ENCODE measurements at places on chromosomes 5 and 9. TPM values are rescaled to one million over a fixed set of nuclear protein-coding genes. Genes with fewer than 3 reads are reported as not detected.

DNA sequence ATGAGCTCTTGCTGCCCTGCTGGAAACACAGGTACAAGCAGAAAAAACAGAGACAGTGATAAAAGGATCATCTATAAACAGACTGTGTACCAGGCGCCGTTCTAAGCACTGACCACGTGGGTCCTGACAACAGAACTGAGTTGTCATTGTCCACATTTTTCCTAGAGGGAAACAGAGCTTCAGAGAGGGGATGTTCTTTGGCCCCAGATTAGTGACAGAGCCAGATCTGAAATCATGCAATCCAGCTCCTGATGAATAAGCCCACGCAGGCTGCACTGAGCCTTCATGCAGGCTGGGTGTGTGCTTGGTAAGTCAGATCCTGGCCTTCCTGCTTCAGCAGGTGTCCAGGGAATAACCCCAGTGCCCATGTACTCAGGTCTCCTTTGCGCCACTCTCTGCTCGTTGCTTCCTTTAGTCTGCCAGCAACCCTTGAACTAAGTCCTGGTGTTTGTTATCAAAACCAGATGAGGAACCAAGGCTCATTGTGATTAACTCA, 22.8 kb upstream of the TCF7 start:
- DNase-seq: no peak
- no peak overlapping the region for H3K4me3 ChIP-seq
- no peaks in the 10 kb centered on the region for H3K36me3 ChIP-seq
- H3K27me3 ChIP-seq: no peaks in the 10 kb centered on the region

DNA sequence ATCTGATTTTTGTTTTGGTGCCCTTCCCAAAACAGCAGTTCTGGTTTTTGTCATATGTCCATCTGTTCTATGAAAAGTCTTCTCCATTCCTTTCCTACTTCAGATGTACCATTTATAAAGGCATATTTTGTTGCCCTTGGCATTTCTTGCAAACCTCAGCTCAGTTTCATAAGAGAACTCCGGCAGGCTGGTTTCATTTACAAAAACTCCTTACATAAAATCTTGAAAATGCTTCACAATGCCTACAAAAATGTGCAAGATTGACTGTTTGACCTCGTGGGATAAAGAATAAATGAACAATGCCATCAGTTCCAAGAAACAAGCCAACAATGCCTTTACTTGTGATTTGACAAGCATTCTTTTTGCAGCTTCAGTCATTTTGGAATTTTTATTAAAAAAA, 39.1 kb upstream of the CTNNAL1 start:
- no peak overlapping the region for H3K27ac ChIP-seq
- H3K36me3 ChIP-seq: peaks cover 56% of the 10 kb centered on the region
- H3K27me3 ChIP-seq: no peaks in the 10 kb centered on the region
- no peaks in the 10 kb centered on the region for H3K4me1 ChIP-seq

DNA sequence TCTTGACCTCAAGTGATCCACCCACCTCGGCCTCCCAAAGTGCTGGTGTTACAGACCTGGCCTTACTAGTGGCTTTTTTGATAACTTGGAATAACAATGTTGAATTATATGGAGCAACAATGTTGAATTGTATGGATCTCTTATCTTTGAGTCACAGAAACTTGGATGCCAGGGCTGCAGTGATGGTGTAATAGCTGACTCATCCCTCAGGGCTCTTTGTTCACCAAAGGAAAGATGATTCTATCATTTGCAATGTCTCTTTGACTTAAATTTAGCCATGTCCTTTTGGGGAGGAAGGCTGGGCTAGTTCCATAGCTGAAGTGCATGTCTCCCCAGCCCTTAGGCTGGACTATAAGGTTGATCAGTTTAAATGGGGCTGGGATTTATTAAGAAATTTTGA, 172.3 kb downstream of the PDZD2 start:
- no peak overlapping the region for H3K27ac ChIP-seq
- no peaks in the 10 kb centered on the region for H3K4me1 ChIP-seq
- H3K4me3 ChIP-seq: no peak overlapping the region
- no peaks in the 10 kb centered on the region for H3K27me3 ChIP-seq

GRCh38 chr5:65037831-65038815, 269.4 kb downstream of the CWC27 start:
- H3K27ac ChIP-seq: no peak overlapping the region
- no peak overlapping the region for H3K4me3 ChIP-seq
- no peaks in the 10 kb centered on the region for H3K4me1 ChIP-seq
- no peaks in the 10 kb centered on the region for H3K36me3 ChIP-seq
- no peaks in the 10 kb centered on the region for H3K27me3 ChIP-seq

The IL4 gene
- not detected for total RNA-seq

DNA sequence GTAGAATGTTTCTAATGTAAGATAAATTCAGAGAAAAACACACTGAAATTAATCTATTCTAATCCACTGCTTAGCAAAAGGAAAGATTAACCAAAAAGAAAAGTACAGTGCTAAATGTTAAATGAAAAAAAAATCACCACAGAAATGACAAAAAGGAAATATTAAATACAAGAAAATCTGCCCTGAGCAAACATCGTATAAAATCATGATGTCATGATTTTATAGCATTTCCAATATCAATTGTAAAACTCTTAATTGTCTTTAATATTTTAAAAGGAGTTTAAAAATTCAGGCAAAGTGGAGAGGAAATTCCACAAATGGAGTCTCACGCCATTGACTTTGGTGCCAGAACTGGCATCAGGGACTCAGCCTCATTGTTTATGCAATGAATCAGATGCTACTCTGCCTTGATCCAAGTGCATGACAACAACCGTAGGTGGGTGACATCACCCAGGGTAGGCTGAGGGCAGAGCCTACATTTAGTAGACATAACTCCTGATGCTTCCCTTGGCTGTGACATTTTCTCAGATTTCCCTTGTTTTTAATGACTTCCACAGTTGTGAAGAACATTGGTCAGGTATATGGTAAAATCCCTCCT, 696.8 kb downstream of the SEMA5A start:
- no peak overlapping the region for H3K4me3 ChIP-seq
- no peak overlapping the region for H3K27ac ChIP-seq
- H3K27me3 ChIP-seq: no peaks in the 10 kb centered on the region
- H3K36me3 ChIP-seq: no peaks in the 10 kb centered on the region
- H3K4me1 ChIP-seq: no peaks in the 10 kb centered on the region

GRCh38 chr5:59503220-59503619, 390.3 kb downstream of the PDE4D start:
- H3K4me3 ChIP-seq: no peak overlapping the region
- no peak for DNase-seq
- no peaks in the 10 kb centered on the region for H3K4me1 ChIP-seq
- no peaks in the 10 kb centered on the region for H3K36me3 ChIP-seq
- no peak overlapping the region for H3K27ac ChIP-seq
- no peaks in the 10 kb centered on the region for H3K27me3 ChIP-seq

- H3K27me3 ChIP-seq: no peaks in the 10 kb centered on the region
- no peaks in the 10 kb centered on the region for H3K4me1 ChIP-seq
- no peak for DNase-seq
- no peak overlapping the region for H3K27ac ChIP-seq
- no peak overlapping the region for H3K4me3 ChIP-seq
These were observed 457.9 kb upstream of the PTGER4 start for GRCh38 chr5:40221796-40222195.

The OTULINL gene
- 2.3 TPM for total RNA-seq

- DNase-seq: no peak
- H3K27me3 ChIP-seq: no peaks in the 10 kb centered on the region
- H3K36me3 ChIP-seq: no peaks in the 10 kb centered on the region
- no peak overlapping the region for H3K27ac ChIP-seq
These were observed 87.9 kb upstream of the POU5F2 start for GRCh38 chr5:93829346-93829745.

DNA sequence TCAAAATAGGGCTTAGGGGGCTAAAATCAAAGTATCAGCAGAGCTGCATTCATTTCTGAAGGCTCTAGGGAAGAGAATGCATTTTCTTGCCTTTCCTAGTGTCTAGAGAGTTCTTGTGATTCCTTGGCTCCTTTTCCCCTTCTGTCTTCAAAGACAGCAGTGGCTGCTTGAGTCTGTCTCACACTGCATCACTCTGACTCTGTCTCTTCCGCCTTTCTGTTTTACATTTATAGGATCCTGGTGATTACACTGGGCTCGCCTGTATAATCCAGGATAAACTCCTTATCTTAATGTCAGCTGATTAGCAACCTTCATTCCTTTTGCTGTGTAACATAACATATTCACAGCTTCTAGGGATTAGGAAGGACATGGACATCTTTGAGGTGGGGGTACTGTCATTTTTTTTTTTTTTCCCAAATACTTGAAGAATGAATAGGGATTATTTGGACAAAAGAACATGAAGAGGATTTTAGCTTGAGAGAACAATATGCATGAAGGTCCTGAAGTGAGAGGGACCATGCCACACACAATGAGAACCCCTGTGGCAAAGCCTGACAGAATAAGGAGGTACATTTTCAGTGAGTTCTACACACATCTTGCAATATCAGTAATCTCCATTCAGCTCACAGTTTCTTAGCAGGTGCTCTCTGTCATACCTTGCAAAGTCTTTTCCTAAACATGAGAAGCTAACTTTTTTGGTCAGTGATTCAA, 267.6 kb downstream of the FAM170A start:
- no peaks in the 10 kb centered on the region for H3K4me1 ChIP-seq
- no peak overlapping the region for H3K27ac ChIP-seq
- no peak for DNase-seq

- no peaks in the 10 kb centered on the region for H3K36me3 ChIP-seq
- DNase-seq: no peak
- H3K4me1 ChIP-seq: no peaks in the 10 kb centered on the region
- no peak overlapping the region for H3K4me3 ChIP-seq
- H3K27ac ChIP-seq: no peak overlapping the region
- no peaks in the 10 kb centered on the region for H3K27me3 ChIP-seq
These were observed 332.8 kb downstream of the ELAVL2 start for GRCh38 chr9:23493219-23493618.

The MGAT1 gene
- 73.6 TPM for total RNA-seq

The RASGEF1C gene
- total RNA-seq: not detected

DNA sequence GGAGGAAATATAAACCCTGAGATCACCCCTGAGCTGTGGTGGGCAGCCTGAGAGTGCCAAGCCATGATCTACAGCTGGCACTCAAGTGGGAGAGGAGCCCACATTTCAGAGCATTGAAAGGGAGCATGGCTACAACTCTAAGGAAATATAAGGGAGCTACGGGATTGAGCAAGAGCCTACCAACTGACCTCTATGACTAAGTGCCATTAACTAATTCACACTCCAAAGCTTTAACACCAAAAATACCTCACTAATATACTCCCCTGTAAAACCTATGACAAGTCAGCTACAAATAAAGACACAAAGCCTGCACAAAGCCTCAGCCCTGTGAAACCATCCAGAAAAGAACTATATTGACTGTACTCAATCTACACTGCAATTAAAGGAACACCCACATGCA, 286.8 kb upstream of the RPS23 start:
- no peak overlapping the region for H3K4me3 ChIP-seq
- H3K27ac ChIP-seq: no peak overlapping the region
- H3K36me3 ChIP-seq: no peaks in the 10 kb centered on the region
- DNase-seq: no peak

DNA sequence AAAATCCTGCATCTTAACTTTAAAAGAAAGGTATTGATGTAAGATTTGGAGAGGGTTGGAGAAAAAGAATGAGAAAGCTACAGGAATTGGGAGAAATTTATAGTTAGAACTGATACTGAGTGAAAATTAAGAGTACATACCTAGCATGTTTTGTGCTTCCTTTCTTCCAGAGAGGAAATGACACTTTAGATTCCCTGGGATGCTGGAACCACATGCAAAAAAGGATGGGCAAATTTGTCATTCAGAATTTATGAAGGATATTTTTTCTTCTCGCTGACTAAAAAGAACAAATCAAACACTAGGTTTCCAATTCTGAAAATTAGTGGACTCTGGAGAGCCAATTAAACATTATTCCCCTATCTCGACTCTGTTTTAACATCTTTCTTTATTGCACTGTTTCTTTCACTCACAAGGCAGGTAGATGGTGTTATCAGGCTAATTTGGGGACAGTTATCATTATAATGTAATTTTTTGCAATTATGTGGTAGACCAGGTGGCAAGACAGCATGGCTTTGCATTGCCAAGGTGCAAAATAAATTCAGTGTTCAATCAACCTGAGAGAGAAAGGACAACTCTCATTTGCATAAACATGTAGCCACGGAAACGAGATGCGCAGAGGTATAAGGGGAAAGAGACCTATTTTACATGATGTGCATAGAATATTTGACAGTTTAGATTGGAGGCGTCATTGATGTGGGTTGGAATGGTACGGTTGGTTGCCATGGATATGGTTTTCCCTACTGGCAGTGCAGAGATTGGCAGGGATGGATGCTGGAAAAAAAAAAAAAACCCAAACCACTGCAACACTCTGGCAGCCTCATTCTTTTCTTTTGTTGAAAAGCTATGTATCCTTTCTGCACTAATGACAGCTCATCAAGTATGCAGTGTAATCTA, 320.4 kb upstream of the CCNH start:
- no peak overlapping the region for H3K4me3 ChIP-seq
- H3K27me3 ChIP-seq: no peaks in the 10 kb centered on the region
- DNase-seq: no peak
- no peaks in the 10 kb centered on the region for H3K36me3 ChIP-seq

The GHR gene
- 104 TPM for total RNA-seq

The SPOCK1 gene
- not detected for total RNA-seq

DNA sequence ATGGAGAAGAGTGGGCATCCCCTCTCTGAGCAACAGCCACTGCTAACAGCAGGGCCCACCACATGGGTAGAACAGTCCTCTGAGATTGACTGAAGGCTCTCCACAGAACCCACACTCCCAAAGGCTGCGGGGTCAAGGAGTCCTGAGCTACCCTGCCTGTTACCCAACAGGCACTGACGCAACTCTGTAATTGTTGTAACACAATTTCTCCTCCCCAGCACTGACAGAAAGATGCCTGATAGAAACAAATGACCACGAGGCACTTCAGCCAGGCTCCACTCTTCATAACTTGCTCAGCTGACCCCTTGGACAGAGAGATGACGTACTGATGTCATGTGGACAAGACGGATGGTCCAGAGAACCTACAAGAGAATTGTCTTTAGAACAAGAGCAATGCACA, 220.7 kb downstream of the SPOCK1 start:
- no peak for DNase-seq
- no peaks in the 10 kb centered on the region for H3K27me3 ChIP-seq
- no peak overlapping the region for H3K27ac ChIP-seq
- H3K36me3 ChIP-seq: no peaks in the 10 kb centered on the region
- no peak overlapping the region for H3K4me3 ChIP-seq
